Natural killer cell (primary cell): ENCODE measurements at places on chromosomes 5 and 9.

- no peak for DNase-seq
Measured at GRCh38 chr5:73940026-73940425, 314.0 kb downstream of the ARHGEF28 start.

DNA sequence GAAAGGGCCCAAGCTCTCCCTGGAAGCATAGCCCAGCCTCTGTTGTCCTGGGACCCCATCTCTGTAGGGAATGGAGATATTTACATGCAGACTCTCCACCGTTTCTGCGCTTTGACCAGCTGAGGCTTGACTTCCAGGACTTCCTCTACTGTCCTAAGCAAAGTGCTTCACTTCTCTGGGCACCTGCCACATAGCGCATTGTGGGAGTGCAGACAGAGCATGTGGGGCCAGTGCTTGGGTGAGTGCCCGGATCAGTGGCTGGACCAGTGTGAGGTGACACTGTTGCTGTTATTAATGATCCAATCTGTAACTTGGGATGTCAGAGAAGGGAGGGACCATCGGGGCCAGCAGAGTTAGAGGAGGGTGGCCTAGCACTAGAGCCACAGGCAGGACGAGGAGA, 10.5 kb downstream of the CXCL14 start:
- DNase-seq: no peak

GRCh38 chr5:154526231-154527226, 48.5 kb upstream of the HAND1 start:
- DNase-seq: no peak

GRCh38 chr5:135739383-135739981, 95.0 kb upstream of the SLC25A48 start:
- DNase-seq: no peak

- DNase-seq: no peak
Measured at GRCh38 chr9:116288658-116289057, 135.1 kb downstream of the PAPPA start.

GRCh38 chr5:172644711-172645110, 3.6 kb downstream of the NEURL1B start:
- no peak for DNase-seq

DNA sequence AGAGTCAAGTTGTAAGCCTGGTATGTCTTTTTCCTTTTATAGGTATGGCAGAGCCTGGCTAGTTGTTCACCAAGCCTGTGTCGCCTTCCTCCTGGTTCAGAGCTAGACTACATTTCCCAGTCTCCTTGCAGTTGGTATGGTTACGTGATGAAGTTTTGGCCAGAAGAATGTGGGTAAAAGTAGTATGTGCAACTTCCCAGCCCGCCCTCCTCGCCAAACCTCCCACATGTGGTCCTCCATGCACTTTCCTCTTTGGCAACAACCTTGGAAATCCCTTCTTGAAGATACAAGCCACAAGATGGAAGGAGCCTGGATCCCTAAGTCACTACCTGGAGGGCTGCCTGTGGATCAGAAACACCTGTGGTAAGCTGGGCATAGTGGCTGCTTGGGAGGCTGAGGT, 36.0 kb upstream of the MSH3 start:
- no peak for DNase-seq

- no peak for DNase-seq
Measured at GRCh38 chr5:14299666-14300065, 156.5 kb downstream of the TRIO start.

DNA sequence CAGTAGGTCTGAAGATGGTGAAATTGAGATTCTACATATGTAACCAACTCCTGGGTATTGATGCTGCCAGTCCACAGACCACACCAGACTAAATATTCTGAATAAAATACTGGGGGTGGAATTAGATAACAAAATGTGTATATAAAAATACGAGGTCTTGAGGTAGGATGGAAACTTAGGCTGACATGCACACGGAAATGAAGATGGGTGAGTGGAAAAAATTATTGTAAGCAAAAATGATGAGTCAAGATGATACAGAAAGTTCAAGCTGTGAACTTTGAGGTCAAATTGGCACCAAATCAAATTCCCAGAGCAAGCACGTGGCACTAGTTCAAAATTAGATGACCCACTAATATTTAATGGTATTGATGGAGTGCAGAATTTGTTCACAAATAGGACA, 713.4 kb upstream of the ACO1 start:
- no peak for DNase-seq

DNA sequence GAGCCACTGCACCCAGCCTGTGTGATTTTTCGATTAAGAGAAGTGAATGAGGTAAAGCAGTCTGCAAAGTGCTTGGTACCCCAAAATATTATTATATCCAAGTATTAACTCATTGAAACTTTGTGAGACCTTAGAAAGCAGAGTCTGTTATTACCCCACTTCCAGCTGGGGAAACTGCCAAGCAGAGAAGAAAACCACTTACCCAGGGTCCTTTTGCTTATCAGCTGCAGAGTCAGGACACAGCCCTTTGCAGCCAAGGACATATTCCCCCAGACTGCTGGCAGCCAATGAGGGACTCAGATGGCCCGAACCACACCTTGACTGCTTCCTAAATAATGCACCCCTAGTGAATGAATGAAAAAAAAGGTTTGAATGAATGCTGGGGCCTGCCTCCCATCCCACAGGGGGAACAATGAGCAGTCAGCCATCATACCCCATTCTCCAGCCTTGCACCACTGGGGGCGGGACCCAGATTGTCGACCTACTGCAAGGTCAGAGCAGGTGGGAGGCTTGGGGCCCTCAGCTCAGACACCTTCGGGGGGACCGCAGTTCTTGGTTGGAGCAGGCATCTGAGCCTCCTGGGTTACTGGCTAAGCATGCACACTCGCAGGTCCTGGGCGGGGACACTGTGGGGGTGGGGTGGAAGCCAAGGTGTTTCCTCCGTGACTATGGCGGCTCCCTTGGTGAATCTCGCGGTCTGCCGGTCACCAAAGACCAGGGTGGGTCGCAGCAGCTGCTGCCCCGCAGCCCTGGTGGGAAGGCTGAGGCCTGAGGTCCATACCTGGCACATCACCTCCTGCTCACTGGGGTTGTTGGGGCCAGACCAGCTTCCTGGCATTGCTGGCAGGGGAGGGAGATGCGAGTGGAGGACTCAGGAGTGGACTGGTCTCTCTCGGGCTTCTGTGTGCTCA, 29.7 kb downstream of the PRRT1B start:
- no peak for DNase-seq

DNA sequence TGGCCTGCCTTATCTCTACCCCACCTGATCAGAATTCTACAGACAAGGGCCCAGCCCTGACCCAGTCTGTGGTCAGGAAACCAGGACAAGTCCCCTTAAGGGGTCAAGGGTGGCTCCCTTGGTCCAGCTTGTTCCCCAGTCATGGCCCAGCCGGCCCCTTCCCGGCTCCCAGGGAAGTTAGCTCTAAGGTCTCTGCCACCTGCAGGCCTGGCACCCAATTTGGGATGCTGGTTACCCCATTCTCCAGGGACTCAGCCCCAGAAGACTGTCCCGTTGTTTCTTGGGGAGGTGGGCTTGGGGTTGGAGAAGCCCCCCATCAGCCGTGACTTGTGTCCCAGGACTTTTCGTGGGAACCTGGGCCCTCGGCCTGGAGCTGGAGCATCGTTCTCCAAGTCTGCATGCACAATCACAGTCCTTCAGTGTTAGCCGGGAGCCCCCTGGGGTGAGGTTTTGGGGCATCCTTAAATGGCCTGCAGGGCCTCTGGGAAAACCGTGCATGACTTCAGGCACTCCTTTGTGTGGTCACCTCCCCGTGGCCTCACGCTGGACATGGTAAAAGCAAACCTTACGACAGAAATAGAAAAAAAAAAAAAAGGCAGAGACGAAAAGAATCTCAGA, 150.8 kb upstream of the PHYKPL start:
- no peak for DNase-seq

DNA sequence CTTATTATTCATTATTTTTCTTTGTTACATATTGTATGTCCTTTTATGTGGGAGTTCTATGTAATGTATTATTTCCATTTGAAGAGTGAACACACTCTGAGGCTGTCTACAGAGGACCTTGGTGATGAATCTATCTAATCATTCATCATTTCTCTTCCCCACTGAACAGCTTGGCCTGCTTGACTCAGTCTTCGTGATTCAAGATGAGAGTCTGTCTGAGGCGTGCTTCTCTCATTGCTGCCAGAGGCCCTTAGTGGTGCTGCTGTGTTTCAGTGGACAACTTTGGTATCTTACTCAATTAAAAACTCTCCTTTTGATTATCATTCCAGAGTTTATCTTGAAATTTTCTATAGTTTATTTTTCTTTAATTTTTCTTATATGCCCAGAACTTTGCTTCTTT, 318.1 kb upstream of the DAB2 start:
- no peak for DNase-seq
